ENCODE measurements at places on chromosomes 7 and 10.

- DNase-seq, result no peak
Measured at GRCh38 chr7:27164367-27165088, 809 bp downstream of the HOXA9 start.

DNA sequence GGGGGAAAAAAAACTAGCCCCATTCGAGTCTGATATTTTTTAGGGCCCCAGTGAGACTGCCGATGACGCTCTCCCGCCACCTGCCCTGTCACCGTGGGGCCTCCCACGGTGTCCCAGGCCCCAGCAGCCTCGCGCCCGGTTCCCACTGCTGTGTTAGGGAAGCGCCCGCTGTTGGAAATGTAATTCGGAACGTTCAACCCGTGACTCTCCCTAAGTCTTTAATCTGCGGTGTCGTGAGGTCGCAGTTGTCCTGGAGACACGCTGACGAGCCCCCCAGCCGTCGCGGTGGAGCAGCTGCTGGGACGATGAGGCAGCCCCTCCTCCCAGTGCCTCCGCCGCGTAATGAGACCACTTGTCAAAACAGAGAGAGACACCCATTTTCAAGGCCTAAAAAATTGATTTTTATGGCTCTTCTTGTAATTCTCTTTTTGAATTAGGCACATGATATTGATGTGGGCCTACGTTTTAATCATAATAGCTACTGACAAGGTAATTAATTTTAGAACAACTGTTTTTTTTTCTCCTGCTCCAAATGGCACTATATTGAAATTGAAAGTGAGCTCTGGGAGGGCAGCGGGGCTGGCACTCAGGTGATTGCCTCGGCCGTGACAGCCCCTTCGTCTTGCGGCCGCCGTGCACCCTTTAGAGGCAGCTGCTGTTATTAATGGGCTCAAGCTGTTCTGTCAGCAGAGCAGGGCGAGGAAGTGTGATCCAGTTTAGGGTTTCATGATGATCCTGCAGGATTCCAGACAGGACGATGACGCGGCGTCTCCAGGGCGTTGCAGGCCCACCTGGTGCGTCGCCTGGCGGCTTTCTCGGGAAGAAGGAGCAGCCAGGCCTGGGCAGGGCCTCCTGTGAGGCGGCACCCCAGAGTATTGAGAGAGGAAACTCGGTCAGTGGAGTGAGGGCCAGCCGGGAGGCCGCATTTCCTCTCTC, 63.3 kb downstream of the NKX6-2 start:
- DNase-seq, result no peak

DNA sequence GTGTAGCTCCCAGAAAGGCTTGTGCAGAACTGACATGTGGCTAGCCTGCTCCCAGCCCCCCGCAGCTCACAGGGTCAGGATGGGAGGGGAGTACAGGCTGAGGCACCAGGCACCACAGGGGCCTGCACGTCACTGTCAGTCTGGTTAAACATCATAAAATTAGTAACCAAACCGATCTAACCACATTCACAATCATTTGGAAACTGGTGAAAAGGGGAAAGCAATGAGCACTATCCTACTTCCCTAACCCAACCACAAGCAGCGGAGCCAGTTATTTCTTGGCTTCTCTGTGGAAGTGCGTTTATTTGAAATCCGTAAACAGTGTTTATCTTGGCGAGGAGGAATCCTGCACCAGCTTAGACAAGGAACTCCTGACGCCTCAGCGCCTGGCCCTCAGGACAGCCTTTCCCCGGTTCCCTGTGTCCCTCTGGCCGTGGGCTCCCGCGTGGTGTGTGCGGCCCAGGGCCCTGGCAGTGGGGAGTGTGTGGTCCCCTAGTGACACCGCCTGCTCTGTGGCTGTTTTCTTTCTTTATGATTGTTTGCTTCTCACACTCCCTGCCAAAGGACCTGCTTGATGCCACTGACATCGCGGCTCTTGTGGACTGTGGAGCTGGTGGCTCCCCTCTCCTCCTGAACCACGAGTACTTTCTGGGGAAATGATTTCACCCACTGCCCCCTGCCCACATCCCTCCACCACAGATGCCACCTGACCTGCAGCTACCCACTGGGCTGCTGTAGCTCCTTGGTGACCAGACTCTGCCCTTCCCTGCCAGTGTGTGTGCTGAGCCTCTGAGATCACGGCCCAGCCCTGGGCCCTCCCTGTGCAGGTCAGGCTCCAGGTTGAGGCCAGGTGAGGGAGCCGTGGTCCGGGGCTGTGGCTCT, 38.0 kb downstream of the INPP5A start:
- no peak for DNase-seq

- DNase-seq, result no peak
Measured at GRCh38 chr10:95739056-95739455, 16.9 kb upstream of the ENTPD1 start.

- DNase-seq, result no peak
Measured at GRCh38 chr7:87339373-87339897, 6.0 kb upstream of the CROT start.

Measured in NCI-H1694 (cell line).